Omental fat pad (tissue), 4 donors: ENCODE measurements at places on chromosomes 2 and 18. TPM values are rescaled to one million over a fixed set of nuclear protein-coding genes. Genes with fewer than 3 reads are reported as not detected.

INHA gene
- not detected for total RNA-seq

PPP4R1 gene
- 84.8 TPM for total RNA-seq

DNA sequence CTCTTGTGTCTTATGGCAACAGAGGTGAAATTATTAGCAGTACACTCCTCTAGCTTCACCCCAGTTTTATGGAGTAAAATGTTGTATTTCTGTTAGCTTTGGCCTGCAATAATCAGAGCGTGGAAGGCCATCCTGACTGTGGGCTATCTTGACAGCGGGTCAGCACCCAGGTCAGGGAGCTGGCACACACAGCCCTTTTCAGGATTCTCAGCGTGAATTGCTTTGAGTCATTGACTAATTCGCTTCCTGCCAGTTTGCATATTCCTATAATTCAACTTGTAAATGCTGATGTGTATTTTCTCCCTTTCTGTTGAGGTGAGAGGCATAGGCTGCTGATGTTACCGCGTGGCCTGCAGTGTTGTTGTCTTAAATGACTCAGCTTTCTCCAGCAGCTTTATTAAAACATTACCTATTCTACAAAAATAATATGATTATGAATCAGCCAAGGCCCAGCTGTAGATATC is 109.6 kb upstream of the EML6 start:
- DNase-seq = no peak

- no peak for DNase-seq
Observed at GRCh38 chr18:21100678-21101077, 10.9 kb downstream of the ROCK1 start.

DNA sequence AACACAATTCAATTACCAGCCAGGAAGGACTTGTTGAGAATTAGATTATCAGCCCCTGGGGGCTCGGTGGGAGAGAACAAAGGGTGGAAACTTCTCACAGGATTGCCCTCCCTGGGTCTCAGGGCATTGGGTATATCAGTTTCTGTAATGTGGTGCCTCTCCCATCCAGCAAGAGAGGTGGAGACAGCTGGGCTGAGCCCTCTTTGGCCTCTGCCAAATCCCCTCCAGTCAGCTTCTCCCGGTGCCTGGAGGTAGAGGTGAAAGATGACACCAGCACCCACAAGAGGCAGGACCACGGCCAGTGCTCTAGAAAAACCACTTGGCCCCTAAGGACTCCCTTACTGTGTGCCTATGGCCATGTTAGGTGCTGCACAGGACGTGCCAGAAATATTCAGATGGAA is 179.7 kb downstream of the HAUS1 start:
- no peak for DNase-seq

GRCh38 chr18:9578306-9578705 is 36.1 kb downstream of the PPP4R1 start:
- DNase-seq = no peak

GORASP2 gene
- 42.7 TPM for total RNA-seq

ACKR3 gene
- total RNA-seq = 53.0 TPM

CASP8 gene
- total RNA-seq = 29.1 TPM

GRCh38 chr2:32564417-32565035 is 63.3 kb upstream of the TTC27 start:
- DNase-seq = no peak

- DNase-seq = no peak
Observed at GRCh38 chr18:56066524-56067213, 478.7 kb upstream of the TCF4 start.

DNA sequence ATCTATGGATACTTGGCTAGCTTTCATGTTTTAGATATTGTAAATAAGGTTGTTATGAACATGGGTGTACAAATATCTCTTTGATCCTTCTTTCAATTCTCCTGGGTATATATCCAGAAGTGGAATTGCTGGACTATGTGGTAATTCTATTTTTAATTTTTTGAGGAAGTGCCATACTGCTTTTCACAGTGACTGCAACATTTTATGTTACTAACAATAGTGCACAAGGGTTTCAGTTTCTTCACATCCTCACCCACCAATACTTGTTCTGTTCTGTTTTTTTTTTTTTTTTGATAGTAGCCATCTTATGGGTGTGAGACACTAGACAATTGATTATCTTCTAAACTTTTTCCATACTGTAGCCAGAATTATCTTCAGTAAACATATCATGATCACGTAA is 17.3 kb upstream of the NEUROD1 start:
- DNase-seq = no peak

CSRNP3 gene
- 1.1 TPM for total RNA-seq

GRCh38 chr2:26805241-26805676 is 19.4 kb downstream of the CENPA start:
- DNase-seq = no peak

EFR3B gene
- total RNA-seq = 0.63 TPM

DNA sequence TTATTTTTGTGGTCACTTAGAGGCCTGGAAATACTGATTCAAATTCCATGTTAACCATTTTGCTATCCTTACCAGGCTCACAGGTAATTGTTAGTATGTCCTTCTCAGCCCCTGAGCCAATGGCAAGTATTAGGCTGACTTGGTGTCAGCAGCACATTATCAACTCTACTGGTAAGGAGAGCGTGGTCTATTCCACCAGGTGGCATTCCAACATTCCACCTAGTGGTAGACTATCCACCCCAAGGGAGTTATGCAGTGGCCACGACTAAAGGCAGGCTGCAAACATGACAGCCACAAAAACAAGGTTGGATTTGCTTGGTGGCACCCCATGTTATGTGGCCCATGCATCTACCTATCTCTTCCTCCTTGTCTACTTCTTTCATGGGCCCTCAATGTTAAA is 31.8 kb upstream of the GCC2 start:
- no peak for DNase-seq

DNA sequence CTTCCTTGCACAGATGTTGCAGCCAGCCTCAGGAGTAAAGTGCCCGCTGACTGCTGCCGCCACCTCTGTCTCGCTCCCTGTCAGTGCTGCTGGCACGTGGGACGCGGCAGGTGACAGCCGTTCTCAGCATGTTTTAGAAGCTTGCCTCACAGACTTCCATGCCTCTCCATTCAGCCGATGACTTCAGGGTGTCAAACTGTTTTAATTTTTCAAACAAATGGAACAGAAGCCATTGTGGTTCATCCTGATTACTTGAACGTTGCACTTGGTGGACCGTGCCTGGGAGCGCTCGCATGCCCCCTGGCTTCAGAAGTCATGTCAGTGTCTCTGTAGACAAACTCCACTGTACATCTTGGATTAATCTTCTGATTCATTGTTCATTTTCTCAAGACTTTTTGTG is 62.7 kb upstream of the EML6 start:
- no peak for DNase-seq

GRCh38 chr18:73990258-73990657 is 157.4 kb downstream of the FBXO15 start:
- DNase-seq = no peak

GRCh38 chr2:207304761-207305160 is 139.0 kb upstream of the KLF7 start:
- no peak for DNase-seq

AGXT gene
- total RNA-seq = 0.56 TPM

SKA1 gene
- not detected for total RNA-seq

- no peak for DNase-seq
Observed at GRCh38 chr2:153287109-153287801, 191.3 kb downstream of the RPRM start.

GRCh38 chr2:205869439-205869838 is 187.1 kb downstream of the NRP2 start:
- DNase-seq = no peak

NTSR2 gene
- not detected for total RNA-seq

GRCh38 chr2:21289989-21290388 is 166.2 kb downstream of the TDRD15 start:
- no peak for DNase-seq

ICOS gene
- total RNA-seq = 3.2 TPM

- no peak for DNase-seq
Observed at GRCh38 chr2:74267068-74267467, 68.7 kb downstream of the MTHFD2 start.

TRIM54 gene
- not detected for total RNA-seq

GRCh38 chr2:162734866-162735265 is 103.7 kb downstream of the KCNH7 start:
- DNase-seq = no peak

SULT1C3 gene
- total RNA-seq = not detected
